ENCODE measurements at places on chromosomes 1 and 21.

GRCh38 chr1:32946413-32946812 is 18.2 kb downstream of the RNF19B start:
- peaks cover 38% of the 10 kb centered on the region for H3K36me3 ChIP-seq
- no peaks in the 10 kb centered on the region for H3K27me3 ChIP-seq
- no peak for DNase-seq
- H3K4me3 ChIP-seq: no peak overlapping the region
- H3K4me1 ChIP-seq: peaks cover 12% of the 10 kb centered on the region

- no peak overlapping the region for H3K27ac ChIP-seq
- DNase-seq: no peak
- no peak overlapping the region for H3K4me3 ChIP-seq
- H3K27me3 ChIP-seq: no peaks in the 10 kb centered on the region
- peaks cover 54% of the 10 kb centered on the region for H3K4me1 ChIP-seq
Measured at GRCh38 chr1:209767706-209768105, 11.9 kb downstream of the TRAF3IP3 start.

DNA sequence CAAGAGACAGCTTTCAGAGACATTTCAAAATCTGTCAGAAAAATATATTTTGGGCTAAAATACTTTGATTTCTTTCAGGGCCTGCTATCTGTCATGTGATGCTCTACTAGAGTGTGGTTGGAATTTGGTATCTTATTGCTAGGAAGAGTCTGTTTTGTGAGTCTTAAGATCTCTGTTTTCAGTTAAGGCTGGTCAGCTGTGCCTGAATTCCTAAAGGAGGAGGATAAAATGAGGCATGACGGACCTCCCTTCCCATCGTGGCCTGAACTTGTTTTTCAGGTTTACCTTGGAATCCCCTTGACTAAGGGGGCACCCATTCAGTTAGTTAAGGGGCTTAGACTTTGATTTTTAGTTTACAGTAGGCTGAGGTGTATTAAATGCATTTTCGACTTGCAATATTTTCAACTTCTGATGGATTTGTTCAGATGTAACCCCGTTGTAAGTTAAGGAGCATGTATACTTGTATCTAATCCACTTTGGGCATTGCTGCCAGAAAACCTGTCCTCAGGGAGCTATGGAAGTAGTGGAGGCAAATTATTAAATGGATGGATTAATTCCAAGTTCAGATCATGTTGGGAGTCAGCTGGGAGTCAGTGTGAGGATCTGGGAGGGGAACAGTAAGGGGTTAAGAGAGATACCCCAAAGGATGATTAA is 18.3 kb downstream of the CAPN2 start:
- no peak for DNase-seq
- peak overlapping the region; percentile 22 for H3K27ac ChIP-seq
- H3K27me3 ChIP-seq: no peaks in the 10 kb centered on the region
- H3K4me1 ChIP-seq: peaks cover 61% of the 10 kb centered on the region

- no peak for DNase-seq
- H3K27ac ChIP-seq: no peak overlapping the region
- H3K36me3 ChIP-seq: peaks cover 1% of the 10 kb centered on the region
- H3K27me3 ChIP-seq: peaks cover 2% of the 10 kb centered on the region
Measured at GRCh38 chr21:35116777-35117176, 67.7 kb upstream of the RUNX1 start.

DNA sequence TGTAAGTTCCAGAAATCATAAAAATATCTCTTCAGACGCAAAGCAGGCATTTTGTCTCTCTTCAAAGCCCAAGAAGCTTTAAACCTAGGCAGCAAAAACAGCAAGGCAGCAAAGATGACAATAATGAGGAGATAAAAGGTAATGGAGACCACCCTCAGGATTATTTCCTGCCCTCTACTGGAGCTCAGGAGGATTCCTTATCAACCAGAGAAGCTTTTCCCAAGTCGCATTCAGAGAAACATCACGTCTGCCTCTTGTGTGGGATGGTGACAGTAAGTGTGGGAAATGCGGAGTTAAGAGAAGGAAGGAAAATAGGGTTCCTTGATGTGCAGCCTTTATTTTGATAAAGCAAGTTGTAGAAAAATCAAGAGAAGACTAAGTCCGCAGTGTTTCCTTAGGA is 365.8 kb downstream of the RGS7 start:
- no peak overlapping the region for H3K4me3 ChIP-seq
- no peak for DNase-seq
- no peaks in the 10 kb centered on the region for H3K36me3 ChIP-seq
- H3K4me1 ChIP-seq: no peaks in the 10 kb centered on the region
- no peaks in the 10 kb centered on the region for H3K27me3 ChIP-seq

- no peak overlapping the region for H3K27ac ChIP-seq
- peaks cover 2% of the 10 kb centered on the region for H3K36me3 ChIP-seq
- peaks cover 14% of the 10 kb centered on the region for H3K4me1 ChIP-seq
- no peak for DNase-seq
Measured at GRCh38 chr1:221451741-221452140, 290.1 kb downstream of the DUSP10 start.

GRCh38 chr21:45129189-45129923 is 55.0 kb downstream of the ADARB1 start:
- no peak overlapping the region for H3K4me3 ChIP-seq
- H3K27ac ChIP-seq: no peak overlapping the region
- H3K27me3 ChIP-seq: no peaks in the 10 kb centered on the region
- H3K4me1 ChIP-seq: peaks cover 20% of the 10 kb centered on the region
- H3K36me3 ChIP-seq: no peaks in the 10 kb centered on the region

DNA sequence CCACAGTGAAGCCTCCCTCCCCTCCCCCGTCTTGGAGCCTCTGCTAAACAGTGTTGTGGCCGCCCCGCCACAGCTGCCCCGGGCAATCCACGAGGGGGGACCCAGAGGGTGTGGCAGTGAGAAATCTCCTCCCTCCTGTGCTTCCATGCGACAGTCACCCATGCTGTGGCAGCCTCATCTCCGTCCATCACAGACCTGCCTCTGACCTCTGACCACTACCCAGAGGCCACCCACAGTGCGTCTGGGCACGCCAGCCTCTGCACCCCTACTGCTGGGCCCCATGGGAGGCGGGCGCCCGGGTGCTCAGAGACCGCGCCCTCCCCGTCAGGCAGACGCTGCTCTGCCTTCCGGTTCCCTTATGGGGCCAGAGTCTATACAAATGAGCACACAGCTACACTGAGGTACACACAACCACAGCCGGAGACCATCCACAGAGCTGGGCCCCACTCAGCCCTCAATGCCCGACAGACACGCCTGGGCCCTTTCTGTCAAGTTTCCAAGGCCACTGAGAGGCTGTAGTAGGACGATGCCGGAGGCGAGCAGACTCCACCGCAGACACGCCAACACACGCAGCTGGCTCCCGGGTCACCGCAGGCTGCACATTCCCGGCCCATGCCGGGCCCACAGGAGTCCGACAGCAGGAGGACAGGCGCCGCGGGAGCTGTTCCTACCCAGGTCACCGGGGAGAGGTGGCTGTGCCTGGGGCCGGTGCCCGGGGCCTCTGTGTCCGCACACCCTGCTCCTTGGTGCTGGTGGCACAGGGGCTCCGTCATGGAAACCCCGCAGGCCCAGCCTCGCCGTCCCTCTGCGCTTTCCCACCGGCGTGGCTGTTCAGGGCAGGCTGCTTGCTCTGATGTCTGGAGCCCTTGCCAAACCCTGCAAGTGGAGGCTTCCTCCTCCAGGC is 23.9 kb upstream of the TMEM52 start:
- H3K36me3 ChIP-seq: no peaks in the 10 kb centered on the region
- peaks cover 2% of the 10 kb centered on the region for H3K4me1 ChIP-seq
- DNase-seq: no peak
- H3K4me3 ChIP-seq: no peak overlapping the region
- no peak overlapping the region for H3K27ac ChIP-seq

- H3K4me1 ChIP-seq: no peaks in the 10 kb centered on the region
- H3K27me3 ChIP-seq: no peaks in the 10 kb centered on the region
- H3K4me3 ChIP-seq: no peak overlapping the region
- H3K36me3 ChIP-seq: no peaks in the 10 kb centered on the region
- H3K27ac ChIP-seq: no peak overlapping the region
Measured at GRCh38 chr1:205976708-205977401, 26.3 kb downstream of the RAB7B start.

- no peak for DNase-seq
- no peaks in the 10 kb centered on the region for H3K27me3 ChIP-seq
- peaks cover 22% of the 10 kb centered on the region for H3K36me3 ChIP-seq
Measured at GRCh38 chr1:184958554-184959353, 15.6 kb downstream of the NIBAN1 start.

DNA sequence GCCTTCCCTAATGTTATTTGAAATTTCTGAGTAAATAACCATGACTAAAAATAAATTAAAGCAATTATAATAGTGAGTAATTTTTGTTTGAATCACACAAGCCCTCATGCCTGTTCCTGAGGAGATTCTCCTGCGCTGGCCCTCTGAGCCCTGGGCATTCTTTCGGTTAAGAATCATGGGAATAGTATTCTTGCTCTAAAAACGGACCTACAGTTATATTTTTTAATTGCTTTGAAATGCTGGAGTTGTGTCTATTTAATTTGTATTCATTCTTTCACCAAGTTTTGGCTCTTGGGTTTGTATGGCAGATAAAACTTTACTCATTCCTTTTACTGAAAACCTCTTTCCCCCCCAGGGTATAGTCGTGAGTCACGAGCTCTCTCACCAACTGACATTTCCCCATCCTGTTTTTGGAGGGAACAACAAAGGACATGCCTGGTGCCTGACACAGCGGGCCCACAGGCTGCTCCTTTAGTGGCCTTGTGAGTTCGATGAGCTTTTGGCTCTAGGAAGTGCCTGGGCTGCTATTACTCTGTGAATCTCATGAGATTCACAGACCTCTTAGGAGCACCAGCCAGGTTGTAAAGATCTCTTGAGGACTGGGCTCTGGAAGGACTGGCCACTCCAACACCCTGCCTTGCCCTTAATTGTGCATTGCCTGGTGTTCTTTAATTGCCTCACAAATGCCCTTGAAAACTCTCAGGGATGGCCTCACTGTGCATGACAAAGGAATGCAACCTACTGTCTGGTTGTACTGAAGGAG is 58.6 kb downstream of the DDR2 start:
- H3K27me3 ChIP-seq: peaks cover 9% of the 10 kb centered on the region
- no peak overlapping the region for H3K27ac ChIP-seq
- H3K36me3 ChIP-seq: no peaks in the 10 kb centered on the region
- DNase-seq: no peak
- H3K4me3 ChIP-seq: no peak overlapping the region
- no peaks in the 10 kb centered on the region for H3K4me1 ChIP-seq

GRCh38 chr1:240888787-240889048 is 276.8 kb upstream of the GREM2 start:
- no peak overlapping the region for H3K4me3 ChIP-seq
- DNase-seq: no peak
- H3K27ac ChIP-seq: no peak overlapping the region

- DNase-seq: no peak
- H3K27me3 ChIP-seq: no peaks in the 10 kb centered on the region
- no peak overlapping the region for H3K27ac ChIP-seq
- H3K36me3 ChIP-seq: no peaks in the 10 kb centered on the region
- H3K4me3 ChIP-seq: no peak overlapping the region
- no peaks in the 10 kb centered on the region for H3K4me1 ChIP-seq
Measured at GRCh38 chr1:238254935-238255334, 364.2 kb upstream of the ZP4 start.

- H3K4me1 ChIP-seq: peaks cover 47% of the 10 kb centered on the region
- peak overlapping the region; percentile 16 for H3K27ac ChIP-seq
- H3K27me3 ChIP-seq: no peaks in the 10 kb centered on the region
Measured at GRCh38 chr1:179302070-179302469, 8.5 kb downstream of the SOAT1 start.

DNA sequence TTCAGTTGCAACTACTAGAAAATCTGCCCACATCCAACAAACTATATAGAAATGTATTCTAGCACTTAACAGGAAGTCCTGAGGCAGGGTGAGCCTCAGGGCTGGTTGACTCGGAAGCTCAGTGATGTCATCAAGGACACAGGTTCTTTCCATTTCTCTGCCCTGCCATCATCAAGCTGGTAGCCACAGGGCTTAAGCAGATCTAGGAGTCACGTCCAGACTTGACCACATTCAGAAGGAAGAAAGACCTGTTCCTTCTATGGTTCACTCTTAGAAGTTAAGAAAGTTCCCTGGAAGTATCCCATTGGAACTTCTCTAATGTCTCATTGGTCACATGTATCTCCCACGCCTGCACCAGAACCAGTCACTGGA is 438.1 kb downstream of the PRDM2 start:
- DNase-seq: no peak
- no peaks in the 10 kb centered on the region for H3K4me1 ChIP-seq
- no peaks in the 10 kb centered on the region for H3K36me3 ChIP-seq
- no peak overlapping the region for H3K4me3 ChIP-seq
- H3K27ac ChIP-seq: no peak overlapping the region
- H3K27me3 ChIP-seq: no peaks in the 10 kb centered on the region

DNA sequence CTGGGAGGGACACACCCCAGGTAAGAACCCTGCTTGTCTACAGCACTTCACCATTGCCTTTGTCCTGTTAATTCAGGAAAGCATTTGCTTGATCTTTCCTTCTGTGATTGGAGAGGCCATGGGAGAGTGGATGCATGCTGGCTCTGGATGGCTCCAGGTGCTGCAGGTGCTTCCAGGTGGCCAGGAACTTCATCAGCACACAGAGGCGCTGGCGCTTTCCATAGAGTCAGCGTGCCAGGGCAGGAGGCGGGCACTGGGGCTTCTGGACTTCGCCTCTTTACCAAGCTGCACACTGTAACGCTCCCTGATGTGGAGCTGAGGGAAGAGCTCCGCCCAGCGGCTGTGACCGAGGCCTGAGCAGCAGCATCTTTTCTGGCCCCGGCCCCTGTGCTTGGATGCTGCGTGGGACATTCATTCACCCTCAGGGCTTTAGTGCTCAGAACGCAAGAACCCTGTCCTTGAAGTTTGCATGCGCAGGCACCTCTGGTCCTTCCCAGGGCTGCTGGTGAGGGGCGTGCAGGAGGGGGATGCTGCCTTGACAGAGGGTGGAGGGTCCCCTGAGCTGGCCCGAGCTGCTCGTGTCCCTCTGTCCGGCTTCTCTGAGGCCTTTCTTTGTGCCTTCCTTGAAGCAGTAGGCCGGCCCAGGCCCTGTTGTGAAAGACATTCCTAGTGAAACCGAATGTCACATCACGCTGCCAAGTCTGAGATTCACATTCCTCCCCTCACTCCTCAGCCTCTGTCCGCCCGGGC is 1.6 kb upstream of the MX2 start:
- peak; percentile 41 for DNase-seq
- H3K36me3 ChIP-seq: peaks cover 31% of the 10 kb centered on the region
- no peak overlapping the region for H3K4me3 ChIP-seq
- peak overlapping the region; percentile 97 for H3K27ac ChIP-seq

DNA sequence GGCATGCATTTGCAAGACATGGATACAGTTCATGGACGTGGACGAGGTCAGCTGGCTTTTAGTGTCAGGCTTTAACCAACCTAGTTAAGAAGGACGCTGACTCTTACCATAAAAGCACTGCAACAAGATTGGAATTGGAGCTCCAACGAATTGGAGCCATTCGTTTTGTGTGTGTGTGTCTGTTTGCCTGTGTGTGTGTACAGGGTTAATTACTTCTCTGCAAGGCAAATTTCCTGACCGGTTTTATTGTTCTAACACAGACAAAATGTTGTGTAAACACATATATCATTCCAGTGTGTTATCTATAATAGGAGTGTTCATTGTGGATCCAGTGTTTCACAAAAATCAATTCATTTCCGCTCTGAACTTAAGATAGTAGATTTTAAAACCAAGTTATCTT is 7.9 kb downstream of the ITSN1 start:
- no peak overlapping the region for H3K4me3 ChIP-seq
- H3K36me3 ChIP-seq: no peaks in the 10 kb centered on the region
- no peaks in the 10 kb centered on the region for H3K4me1 ChIP-seq
